ENCODE measurements at places on chromosomes 7 and 10.

- DNase-seq = no peak
Observed at GRCh38 chr10:24246365-24246764, 37.4 kb downstream of the KIAA1217 start.

- DNase-seq = no peak
Observed at GRCh38 chr7:44308596-44309270, 16.7 kb downstream of the CAMK2B start.

DNA sequence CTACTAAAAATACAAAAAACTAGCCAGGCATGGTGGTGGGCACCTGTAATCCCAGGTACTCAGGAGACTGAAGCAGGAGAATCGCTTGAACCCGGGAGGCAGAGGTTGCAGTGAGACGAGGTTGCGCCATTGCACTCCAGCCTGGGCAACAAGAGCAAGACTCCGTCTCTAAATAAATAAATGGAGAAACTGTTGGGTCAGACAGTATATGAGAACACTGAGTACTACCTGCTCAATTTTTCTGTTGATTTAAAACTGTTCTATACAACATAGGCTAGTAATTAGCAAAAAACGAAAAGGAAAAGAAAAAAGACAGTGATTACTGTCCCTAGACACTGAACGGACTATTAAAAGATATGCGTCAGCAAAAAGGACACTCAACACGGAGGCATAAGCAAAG lies 26.7 kb downstream of the GFRA1 start:
- DNase-seq = no peak

DNA sequence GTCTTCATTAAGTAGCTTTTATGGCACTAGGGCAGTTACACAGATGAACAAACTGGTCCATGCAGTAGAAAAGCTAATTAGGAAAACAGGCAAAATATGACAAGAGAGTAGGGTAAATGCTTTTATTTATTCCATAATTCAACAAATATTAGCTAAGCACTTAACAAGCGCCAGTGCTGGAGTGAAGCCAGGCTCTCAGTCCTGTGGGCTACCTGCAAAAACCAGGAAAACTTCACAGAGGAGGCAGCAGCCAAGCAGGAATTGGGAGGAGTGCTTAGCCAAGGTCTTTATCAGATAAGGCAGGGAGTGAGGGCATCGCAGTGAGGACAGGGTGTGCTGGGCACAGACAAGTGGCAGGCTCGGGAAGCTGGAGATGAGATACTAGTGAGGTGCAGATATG lies 4.9 kb upstream of the KAT6B start:
- DNase-seq = no peak

DNA sequence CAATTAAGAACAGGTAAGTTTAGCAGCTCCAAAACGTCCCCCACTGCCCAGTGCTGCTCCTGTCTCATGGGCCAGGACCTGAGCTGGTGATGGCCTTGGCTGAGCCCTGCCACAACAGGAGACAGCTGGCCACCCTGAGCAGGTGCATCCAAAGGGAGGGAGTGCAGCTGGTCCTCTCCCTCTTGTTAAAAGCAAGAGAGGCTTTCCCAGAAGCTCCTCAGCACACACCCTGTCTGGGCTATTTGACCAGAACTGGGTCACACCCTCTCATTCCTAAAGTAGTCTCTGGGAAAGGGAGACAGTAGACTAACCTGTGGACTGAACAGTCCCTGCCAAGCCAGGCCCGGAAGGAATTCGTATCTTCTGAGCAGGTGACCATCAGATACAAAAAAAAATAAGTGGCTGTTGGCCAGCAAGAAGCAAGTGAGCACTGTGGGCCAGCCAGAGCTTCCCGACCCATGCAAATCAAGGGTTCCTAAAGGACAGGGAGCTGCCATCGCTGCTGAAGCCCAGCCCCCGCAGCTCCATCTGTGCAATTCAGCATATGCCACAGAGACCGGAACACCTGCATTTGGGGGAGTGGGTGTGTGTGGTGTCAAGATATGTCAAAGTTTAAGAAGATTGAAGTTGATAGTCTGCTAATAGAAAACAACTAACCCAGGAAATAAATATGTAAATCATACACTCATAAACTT lies 2.1 kb upstream of the TMEM72 start:
- DNase-seq = no peak

DNA sequence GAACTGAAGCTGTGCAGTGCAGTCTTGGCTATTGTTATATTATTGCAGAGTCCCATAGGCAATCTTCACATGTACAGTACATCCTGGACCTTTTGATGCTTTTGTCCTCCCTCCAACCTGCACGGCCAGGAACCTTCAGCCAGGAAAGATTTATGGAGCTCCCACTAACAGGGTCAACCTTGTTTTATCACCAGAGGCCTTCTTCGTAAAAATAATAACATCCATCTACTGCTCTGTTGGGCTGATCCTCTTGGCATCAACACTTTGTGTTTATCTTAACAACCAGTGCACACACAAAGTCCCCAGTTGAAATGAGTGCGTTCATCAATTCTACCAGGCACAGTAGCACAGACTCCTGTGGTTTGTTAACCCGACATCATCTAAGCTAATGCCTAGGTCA lies 72.4 kb downstream of the AGMO start:
- no peak for DNase-seq

DNA sequence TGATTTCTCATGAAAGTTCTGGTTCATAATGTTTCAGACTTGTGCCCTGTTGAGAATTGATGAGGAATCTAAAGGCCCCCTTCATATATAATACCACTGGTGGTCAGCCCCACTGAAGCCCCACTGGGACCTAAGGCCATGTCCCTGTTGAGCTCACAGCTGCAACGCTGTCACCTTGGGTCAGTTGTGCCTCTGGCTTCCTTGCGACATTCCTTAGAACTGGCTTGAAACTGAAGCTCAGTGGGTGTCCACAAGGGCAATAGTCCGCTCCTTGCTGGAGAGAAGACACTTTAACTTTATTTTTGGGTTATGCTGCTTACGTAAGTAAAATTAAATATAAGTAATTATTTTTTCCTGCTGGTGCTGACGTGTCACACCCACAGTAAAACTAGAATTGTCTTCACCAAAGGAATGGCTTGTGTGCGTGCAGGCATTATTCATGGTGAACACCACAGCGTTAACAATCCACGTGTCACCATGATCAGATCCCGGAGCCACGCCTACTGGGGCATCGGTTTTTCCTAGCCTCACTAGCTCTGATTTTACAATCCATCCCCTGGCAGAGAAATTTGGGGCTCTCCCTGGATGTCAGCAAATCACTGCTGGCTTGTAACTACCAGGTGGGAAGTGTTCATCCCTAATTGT lies 66.5 kb downstream of the BICC1 start:
- DNase-seq = no peak

GRCh38 chr7:147809786-147810185 lies 780.8 kb upstream of the C7orf33 start:
- DNase-seq = no peak

DNA sequence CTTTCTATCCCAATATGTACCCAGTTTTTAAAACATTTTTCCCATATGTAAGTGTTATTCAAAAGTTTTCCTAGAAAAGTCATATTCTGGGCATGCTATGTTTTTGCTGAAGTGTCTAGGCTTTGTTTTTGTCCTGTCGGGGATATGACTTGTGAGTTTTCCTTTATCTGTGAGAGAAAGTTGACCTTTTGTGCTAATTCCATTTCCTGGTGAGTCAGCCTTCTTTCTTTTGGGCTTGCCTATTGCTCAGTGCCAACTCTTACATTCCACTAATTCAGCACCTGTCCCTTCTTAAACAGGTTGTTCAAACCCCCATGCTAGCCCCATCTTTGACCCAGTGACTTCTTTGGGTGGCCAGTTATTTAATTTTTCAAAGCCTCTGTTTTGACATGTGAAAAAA lies 146.2 kb downstream of the AHR start:
- no peak for DNase-seq

- DNase-seq = no peak
Observed at GRCh38 chr10:49645871-49646870, 32.3 kb downstream of the CHAT start.

- no peak for DNase-seq
Observed at GRCh38 chr10:71694039-71694501, 25.5 kb downstream of the C10orf105 start.

GRCh38 chr10:93299606-93300287 lies 182.4 kb downstream of the MYOF start:
- DNase-seq = no peak

DNA sequence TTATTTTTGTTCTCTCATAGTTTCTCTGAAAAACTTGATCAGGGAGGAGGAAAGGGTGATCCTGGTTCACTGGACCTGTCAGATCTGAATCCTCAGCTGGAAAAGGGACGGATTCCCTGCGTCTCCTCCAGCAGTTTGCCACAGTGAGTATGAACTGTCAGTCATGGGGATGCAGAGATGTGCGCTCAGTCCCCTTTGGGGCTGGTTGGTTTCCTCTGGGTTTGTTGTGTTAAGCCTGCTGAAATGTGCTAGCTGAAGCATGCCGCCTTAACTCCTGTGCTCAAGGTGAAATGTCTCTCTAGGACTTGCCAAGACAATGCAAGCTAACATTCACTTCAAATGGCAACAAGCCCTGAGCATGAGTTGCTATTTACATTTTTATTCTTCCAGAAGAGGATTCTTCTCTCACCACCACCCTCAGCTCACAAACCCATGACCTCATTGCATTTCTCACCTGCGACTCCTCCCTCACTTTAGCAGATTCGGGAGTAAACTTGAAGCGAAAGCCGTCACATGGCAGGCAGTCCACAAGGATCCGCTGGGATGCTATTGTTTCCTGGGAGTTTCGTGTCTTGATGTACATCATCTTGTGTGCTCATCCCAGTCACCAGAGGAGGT lies 192.9 kb upstream of the FZD8 start:
- DNase-seq = no peak

- no peak for DNase-seq
Observed at GRCh38 chr7:81688622-81689411, 81.0 kb downstream of the HGF start.

DNA sequence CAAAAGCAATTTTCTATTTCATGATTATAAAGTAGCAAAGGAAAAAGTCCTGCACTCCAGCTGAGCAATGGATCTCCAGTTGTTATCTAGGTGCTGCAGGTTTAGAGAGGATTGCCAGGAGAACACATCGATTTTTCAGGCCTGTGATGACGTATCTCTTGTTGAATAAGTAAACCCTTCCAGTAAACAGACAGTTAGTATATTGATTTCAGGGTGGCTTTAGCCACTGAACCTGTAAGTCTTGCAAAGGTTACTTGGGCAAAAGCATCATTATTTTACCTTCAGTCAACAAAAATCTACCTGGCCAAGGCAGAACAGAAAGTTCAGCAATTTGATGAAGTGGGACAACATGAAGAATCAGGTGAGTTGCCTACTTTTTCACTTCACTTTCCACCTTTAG lies 12.3 kb downstream of the EGFR start:
- no peak for DNase-seq

DNA sequence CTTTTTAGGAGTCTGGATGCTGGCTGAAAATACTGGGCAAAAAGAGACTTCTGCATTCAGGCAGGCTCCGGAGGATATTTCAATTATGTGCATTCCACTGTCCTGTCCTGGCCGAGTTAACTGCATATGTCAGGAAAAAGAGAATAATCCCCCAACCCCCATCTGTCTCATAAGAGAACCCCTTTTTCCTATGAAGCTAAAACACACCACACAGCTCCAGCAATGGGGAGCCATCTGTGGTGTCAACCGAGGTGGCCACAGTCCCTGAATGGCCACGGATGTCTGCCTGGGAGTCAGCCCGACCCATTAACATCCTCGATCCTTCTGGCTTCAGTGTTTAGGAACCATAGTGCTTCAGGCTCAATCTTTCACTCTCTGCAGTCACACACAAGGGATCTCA lies 70.4 kb downstream of the RSU1 start:
- no peak for DNase-seq

- peak; percentile 91 for DNase-seq
Observed at GRCh38 chr7:74094224-74095101, 10.9 kb downstream of the LIMK1 start.

- peak; percentile 96 for DNase-seq
Observed at GRCh38 chr10:73772281-73773151, 9.3 kb upstream of the CHCHD1 start.

DNA sequence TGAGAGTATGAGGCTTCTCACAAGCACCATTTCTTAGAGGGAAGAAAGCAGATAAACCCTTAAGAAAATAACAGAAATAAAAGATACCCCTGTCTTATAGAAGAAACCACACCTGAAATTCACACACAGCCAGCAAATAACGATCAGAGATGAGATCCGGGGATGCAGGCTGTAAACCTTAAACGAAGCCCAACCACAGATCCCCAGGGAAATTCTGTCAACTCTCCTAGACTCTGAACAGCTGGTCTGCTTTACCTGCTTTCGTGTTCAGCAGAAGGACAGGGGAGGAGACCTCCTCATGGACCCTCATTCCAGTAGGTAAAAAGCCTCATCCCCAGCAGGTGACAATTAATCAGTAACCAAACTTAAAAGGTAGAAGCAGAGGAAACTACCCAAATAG lies 45.0 kb downstream of the VOPP1 start:
- no peak for DNase-seq

All from activated CD4-positive, alpha-beta T cell treated with anti-CD3 and anti-CD28 coated beads, Interleukin-2, amount 10 ng/mL, durations not matched to agents 24 days and 14 days (primary cell).